Stimulated activated CD8-positive, alpha-beta memory T cell treated with anti-CD3 and anti-CD28 coated beads, Interleukin-2, amount 100 ng/mL, for 1 hour (primary cell): ENCODE measurements at places on chromosomes 6 and 20.

GRCh38 chr6:99393366-99393697, 663 bp downstream of the COQ3 start:
- no peak for DNase-seq

DNA sequence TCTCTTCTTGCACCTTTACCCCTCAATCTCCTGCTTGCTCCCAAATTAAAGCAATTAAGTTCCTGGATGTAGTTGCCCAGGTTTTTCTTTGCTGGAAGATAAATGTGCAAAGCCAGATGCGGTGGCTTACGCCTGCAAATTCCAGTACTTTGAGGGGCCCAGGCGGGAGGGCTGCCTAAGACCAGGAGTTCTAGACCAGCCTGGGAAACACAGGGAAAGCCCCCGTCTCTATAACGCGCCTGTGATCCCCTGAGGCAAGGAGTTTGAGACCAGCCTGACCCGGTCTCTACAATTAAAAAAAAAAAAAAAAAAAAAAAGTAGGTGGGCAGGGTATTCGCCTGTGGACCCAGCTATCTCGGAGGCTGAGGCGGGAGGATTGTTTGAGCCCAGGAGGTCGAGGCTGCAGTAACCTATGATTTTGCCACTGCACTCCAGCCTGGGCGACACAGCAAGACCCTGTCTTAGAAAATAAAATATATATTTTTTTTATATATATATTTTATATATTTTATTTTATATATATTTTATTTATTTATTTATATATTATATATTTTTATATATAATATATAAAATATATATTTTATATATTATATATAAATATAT, 461 bp upstream of the DCDC2 start:
- DNase-seq = no peak

- DNase-seq = no peak
These were observed 119.0 kb upstream of the RPS6KA2 start for GRCh38 chr6:166745801-166746668.

GRCh38 chr6:119196715-119197114, 118.3 kb upstream of the FAM184A start:
- DNase-seq = no peak
